ENCODE measurements at places on chromosomes 2 and 18. TPM values are rescaled to one million over a fixed set of nuclear protein-coding genes. Genes with fewer than 3 reads are reported as not detected.

Gene YPEL5
- 225 TPM for total RNA-seq

Gene SNX17
- 109 TPM for total RNA-seq

Gene NEDD4L
- total RNA-seq: 15.3 TPM

Gene PDE11A
- total RNA-seq: not detected

Gene BCS1L
- 74.1 TPM for total RNA-seq

Gene CCBE1
- total RNA-seq: not detected

Gene POTEJ
- not detected for total RNA-seq

Gene ALPG
- not detected for total RNA-seq

Gene TUBA3D
- total RNA-seq: not detected

Gene BCL2L11
- 12.0 TPM for total RNA-seq

Gene SNTG2
- 3.7 TPM for total RNA-seq

Gene CCDC148
- total RNA-seq: 0.92 TPM

Gene TCF23
- total RNA-seq: not detected

Gene INPP4A
- 39.9 TPM for total RNA-seq

Gene RGPD3
- 0.57 TPM for total RNA-seq

Gene WDR35
- total RNA-seq: 29.4 TPM

Gene GPAT2
- not detected for total RNA-seq

Gene HES6
- total RNA-seq: 26.9 TPM

Gene AFG3L2
- 63.7 TPM for total RNA-seq

Gene ADNP2
- 27.5 TPM for total RNA-seq

Gene CCDC150
- 28.0 TPM for total RNA-seq

Gene ALPP
- not detected for total RNA-seq

Gene ASTL
- not detected for total RNA-seq

Gene EGR4
- 1.9 TPM for total RNA-seq

Gene PTPRN
- not detected for total RNA-seq

Gene ITGA4
- 7.0 TPM for total RNA-seq

Gene CDK15
- total RNA-seq: 0.11 TPM

Gene UBXN2A
- total RNA-seq: 18.6 TPM

Gene IL1R2
- not detected for total RNA-seq

Gene USP14
- total RNA-seq: 134 TPM

Gene LRP1B
- 11.0 TPM for total RNA-seq

Gene REG1B
- not detected for total RNA-seq

Gene BUB1
- 108 TPM for total RNA-seq

Gene COL5A2
- 92.2 TPM for total RNA-seq

Gene KRTCAP3
- 2.6 TPM for total RNA-seq

Gene CASP10
- total RNA-seq: 1.2 TPM

Gene SCYGR4
- not detected for total RNA-seq

Gene SERPINB3
- not detected for total RNA-seq

Gene DYNAP
- total RNA-seq: not detected

Gene TRIP12
- total RNA-seq: 263 TPM

Gene TMEFF2
- total RNA-seq: 7.0 TPM

Gene LYG2
- total RNA-seq: not detected

Gene ZNF407
- 13.4 TPM for total RNA-seq

Gene PRSS56
- total RNA-seq: not detected

Gene CFAP210
- total RNA-seq: 0.83 TPM

Gene ASB18
- not detected for total RNA-seq
